ENCODE measurements at places on chromosomes 12 and 14.

DNA sequence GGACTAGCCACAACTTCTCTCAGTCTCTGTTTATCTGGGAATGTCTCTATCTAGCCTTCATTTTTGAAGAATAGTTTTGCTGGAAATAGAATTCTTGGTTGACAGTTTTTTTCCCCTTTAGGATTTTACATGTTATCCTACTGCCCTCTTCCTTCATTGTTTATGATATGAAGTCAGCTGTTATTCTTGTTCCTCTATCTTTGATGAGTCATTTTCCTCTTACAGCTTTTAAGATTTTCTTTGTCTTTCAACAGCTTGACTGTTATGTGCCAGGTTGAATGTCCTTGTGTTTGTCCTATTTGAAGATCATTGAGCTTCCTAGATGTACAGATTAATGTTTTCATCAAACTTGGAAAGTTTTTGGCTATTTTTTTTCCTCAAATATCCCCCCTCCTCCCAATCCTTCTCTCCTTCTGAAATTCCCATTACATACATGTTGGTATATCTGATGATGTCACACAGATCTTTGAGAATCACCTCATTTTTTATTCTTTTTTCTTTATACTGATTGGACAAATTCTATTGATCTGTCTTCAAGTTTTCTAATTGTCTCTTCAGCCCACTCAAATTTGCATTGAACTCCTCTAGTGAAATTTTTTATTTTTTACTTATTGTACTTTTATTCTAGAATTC, 4.5 kb upstream of the GOLGA5 start:
- DNase-seq: no peak

GRCh38 chr12:55244309-55244708, at the start of gene OR6C74:
Gene OR6C74, plus strand, starts transcription at chr12:55244609. Its CDS starts 2,679 bp downstream, at chr12:55247288.
- DNase-seq: no peak

GRCh38 chr14:31590206-31590605, 29.0 kb downstream of the NUBPL start:
- DNase-seq: no peak

DNA sequence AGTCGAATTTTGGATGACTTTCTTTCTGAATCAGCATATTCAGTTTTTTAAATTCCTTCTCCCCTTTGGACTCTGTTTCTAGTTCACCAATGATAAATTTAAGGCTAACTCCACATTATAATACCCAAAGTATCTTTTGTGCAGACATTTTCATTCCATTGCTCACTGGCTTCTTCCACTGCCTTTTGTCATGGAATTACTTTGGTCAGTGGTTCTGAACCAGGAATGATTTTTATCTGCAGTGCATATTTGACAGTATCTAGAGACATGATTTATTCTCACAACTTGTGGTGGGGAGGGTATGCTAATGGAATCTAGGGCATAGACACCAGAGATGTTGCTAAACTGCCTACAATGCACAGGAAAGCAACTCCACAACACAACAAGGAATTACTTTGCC, 234.4 kb upstream of the PRKD1 start:
- no peak for DNase-seq

DNA sequence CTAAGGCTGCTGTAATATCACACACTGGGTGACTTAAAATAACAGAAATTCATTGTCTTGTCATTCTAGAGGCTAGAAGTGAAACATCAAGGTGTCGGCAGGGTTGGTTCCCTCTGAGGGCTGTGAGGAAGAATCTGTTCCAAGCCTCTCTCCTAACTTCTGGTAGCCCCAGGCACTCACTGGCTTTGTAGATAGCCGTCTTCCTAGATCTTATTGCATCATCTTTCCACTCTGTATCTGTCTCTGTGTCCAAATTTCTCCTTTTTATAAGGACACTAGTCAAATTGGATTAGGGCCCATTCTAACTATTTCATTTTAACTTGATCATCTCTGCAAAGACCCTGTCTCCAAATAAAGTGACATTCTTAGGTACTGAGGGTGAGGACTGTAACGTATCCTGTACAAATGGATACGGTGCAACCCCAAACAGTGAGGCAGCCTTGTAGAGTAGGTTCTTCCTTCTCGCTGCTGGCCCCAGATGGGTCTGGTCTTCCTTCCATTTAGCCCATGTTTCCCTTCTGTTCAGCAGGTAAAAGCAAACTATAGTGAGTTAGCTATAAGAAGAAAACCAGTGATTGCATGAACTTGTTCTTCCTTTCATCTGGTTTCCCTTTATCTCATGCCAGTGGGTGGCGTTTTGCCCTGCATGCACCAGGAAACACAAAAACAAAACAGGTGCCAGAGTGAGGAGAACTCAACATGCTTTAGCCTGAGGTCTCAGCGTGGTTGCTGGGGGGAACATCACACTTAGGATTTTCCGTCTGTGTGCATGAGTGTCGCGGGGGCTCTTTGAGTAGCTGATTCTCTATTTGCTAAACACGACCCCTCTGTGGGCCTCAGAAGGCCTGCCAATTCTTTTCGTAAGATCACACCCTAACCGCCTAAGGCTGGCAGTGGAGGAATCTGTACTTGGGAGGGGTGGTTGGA, 19.5 kb downstream of the TTC9 start:
- DNase-seq: no peak

DNA sequence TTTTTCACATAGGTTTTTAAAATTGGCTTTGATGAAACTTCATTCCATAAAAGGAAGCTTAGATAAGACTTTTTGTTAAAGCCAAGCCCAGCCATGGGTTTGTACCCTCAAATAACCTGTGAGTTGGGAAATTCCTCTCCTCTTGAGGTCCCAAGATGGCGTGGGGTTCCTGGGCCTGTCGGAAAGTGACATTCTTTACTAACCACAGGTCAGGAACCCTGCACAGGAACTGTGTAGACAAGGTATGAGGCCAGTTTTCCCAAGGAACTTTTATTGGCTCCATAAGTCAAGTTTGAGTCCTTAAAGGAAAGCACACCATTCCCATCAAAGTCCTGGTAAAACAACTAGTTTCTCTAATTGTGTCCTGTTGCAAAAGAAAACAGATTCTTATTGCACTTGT, 65.0 kb upstream of the AMN start:
- no peak for DNase-seq

DNA sequence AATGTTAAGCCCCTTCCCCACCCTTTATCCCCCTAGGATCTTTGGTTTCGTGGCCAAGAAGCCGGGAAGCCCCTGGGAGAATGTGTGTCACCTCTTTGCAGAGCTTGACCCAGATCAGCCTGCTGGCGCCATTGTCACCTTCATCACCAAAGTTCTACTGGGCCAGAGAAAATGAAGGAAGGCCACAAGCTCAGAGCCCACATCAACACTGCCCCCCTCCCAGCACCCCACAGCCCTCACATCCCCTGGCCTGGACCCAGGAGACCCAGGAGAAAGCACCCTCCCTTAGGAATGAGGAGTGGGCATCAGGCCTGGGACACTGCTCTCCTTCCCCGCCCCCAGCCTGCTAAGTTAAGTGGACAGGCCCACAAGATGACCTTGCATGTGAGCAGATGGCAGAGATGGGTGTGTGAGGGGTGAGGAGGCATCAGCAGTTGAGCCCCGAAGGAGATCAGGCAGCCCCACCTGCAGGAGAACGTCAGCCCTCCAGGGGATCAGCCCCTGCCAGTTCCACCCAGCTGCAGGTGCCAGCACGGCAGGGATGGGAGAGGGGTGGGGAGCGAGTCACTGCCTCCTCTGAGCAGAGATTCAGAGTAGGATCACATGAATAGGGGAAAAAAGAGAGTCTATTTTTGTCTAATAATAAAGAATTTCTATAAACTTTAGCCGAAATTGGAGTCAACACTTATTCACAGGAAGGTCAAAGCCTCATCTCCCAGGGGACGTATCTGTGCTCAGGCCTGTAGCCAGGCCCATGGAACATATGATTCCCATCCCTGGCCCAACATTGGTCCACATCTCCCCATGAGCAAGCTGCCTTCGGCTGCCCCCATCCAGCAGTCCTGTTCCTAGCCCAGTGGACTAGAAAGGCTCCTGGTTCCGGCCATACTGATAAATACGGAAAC, 14.1 kb downstream of the TNS2 start:
- DNase-seq: no peak

DNA sequence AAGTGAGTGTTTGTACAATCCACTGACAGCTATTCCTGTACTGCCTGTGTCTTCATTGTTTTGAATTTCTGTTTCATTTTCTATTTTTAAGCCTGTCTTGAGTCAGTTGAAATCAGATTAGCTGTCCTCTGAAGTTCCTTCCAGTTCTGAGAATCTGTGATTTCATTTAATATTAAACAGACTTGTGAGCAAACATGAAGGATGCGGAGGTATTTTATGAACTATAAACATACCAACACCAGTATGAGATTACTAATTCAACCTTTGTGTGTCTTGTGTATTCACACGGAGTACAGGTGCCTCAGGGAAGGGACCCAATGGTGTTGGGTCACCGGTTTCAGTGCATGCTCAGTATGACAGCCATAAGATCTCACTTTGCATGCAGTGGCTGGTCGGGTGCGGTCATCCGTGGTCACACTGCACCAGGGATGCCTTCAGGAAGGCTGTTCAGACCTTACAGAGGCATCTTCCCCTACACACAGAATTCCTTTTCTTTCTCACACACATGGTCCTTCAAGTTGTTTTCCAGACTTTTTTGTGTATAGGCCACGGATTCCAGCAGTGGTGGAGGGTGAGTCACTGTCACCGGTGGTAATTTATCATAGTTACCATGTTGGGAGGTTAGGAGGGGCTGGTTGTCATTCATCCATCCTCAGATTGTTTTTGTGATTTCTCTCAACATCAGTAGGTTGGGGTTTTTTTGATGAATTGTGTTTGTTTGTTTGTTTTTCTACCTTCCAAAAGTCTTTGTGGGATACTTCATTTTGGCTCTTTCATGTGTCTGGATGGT, 103.0 kb upstream of the SFSWAP start:
- DNase-seq: no peak

All from activated CD4-positive, CD25-positive, alpha-beta regulatory T cell (primary cell).